ENCODE measurements at places on chromosomes 12 and 14. TPM values are rescaled to one million over a fixed set of nuclear protein-coding genes. Genes with fewer than 3 reads are reported as not detected.

GRCh38 chr12:18071336-18071735 lies 18.7 kb downstream of the RERGL start:
- DNase-seq, result no peak

GPX2 gene
- total RNA-seq, result not detected

HVCN1 gene
- 0.58 TPM for total RNA-seq

HHIPL1 gene
- total RNA-seq, result 4.3 TPM
